ENCODE measurements at places on chromosomes 7 and 10.

GRCh38 chr10:73113551-73113950 is 3.3 kb downstream of the NUDT13 start:
- DNase-seq = no peak

GRCh38 chr7:127419196-127419595 is 26.7 kb upstream of the ZNF800 start:
- no peak for DNase-seq

DNA sequence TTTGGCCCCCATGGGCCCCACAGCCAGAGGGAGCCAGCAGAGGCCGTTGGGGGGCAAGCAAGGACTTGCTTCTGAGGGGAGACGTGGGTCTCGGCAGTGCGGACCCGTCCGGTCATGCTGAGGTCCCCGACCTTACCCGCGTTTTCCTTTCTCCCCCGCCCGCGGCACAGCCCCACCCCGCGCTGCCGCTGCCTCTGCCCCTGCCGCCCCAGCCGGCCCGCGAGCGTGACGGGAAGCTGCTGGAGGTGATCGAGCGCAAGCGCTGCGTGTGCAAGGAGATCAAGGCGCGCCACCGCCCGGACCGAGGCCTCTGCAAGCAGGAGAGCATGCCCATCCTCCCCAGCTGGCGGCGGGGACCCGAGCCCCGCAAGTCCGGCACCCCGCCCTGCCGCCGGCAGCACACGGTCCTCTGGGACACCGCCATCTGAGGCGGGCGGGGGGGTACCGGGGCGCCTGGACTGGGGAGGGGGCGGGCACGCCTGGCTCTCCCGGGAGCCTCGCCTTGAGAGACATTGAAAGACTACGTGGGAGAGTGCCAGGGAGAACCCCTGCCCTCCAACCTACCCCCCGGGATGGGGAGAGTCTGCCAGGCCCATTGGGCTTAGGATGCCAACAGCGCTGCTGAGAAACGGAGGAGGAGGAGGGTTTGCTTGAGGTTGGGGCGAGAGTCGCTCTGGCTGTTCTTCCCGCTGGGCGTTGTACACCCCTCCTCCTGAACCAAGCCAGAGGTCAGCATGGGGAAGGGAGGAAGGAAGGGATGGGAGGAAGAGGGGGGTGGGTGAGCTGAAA is 9.9 kb downstream of the NYAP1 start:
- no peak for DNase-seq

- DNase-seq = no peak
These were observed 16.1 kb downstream of the MUC17 start for GRCh38 chr7:101035941-101036340.

DNA sequence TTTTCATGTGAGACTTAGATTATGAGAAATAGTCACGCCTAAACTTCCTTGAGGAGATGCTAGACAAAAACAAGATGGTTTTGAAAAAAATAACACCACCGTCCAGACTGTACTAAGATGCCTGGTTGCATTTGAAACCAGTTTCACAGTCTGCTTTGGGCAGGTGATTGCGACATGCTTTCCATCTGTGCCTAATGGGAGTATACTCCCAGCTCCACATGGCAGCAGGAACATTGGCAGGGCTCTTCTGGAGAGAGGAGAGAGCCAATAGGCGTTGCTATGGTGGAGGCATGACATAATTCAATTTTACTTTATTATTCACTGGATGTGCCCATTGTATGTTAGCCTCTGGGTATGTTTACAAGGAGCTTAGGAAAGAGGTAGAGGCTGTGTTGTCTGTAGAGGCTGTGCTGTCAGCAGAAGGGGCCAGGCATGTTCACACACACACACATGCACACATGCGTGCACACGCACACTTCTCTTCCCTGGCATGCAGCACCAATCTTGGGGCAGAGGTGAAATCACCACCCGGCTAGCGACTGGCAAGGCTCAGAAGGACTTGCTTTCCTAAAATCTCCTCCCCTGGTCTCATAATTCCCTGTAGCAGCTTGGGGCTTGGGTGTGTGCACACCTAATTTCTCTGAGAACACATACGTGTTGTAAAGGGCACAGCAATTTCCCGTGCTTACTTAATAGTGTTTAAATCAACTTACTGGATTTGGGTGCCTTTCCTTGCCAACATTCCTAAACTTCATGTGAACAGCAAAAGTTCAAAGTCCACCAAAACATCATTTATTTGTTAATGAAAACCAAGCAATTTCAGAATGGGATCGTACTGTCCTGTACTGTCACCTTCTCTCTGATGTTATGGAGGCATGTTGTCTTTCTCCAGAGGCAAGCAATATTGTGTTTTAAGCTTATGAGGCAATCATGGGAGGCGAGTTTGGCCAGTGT is 162.1 kb downstream of the TCF7L2 start:
- no peak for DNase-seq

DNA sequence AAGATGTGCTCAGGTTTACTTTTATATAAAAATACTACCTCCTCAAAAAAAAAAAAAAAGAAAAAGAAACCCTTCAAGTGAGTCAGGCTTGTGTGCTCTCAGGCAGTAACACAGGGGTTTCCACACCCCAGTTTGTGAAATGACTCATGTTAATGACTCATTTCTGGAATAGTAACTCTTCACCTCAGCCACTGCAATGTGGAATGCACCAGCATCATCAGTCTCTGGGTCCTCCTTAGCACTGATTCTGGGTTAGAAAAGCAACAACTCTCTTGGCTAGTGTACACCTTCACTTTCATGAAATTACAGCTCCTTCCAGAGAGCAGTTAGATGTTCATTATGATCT is 110.6 kb downstream of the EMX2 start:
- no peak for DNase-seq

- no peak for DNase-seq
These were observed 3.4 kb downstream of the HOXA10 start for GRCh38 chr7:27170426-27171324.

DNA sequence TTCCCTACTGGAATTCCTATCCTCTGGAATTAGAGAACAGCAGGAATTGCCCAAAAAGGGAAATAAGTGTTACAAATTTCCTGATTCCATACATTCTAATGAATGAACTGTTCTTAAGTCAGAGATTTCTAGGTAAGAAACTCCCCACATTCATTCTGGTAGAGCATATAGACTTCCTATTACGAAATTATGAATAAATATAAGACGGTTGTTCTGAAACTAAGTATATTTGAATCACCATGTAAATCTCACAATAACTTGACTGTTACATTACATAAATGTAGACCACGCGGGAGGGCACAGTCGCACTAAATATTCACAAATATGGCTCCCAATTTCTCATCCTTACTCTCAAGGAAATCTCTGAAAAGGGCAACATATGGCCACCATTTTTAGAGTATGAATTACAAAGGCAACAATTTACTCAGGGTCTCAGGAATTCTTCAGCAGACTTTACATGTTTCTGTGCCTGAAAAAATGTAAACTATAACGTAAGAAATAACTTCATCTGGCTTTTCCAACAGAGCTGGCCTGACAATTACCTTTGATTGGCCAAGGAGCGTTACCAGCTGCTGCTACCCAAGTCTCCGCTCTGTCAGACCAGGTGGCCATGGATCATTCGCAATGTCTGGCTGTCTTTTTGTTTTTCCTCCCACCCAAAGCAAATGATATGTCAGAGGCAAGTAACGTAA is 115.8 kb downstream of the MPP7 start:
- no peak for DNase-seq

GRCh38 chr10:68628576-68629127 is 68.5 kb downstream of the TET1 start:
- peak; percentile 45 for DNase-seq

DNA sequence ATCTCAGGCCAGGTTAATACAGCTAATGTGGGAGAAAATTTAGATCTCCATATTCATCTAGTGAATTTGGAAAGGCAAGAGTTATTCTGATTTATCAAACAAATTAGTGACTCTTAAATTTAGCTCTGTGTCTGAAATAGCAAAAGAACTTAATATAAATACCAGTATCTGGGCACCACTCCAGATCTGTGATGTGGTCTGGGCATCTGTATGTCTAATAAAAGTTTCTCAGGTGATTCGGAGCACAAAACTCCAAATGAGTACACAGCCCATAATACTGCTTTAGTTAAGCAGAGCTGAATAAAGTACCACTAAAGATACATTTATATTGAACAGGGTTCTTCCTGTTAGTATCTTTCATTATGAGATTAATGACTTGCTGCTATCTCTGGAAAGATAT is 261.4 kb downstream of the BAMBI start:
- no peak for DNase-seq

- no peak for DNase-seq
These were observed 6.9 kb downstream of the PDGFA start for GRCh38 chr7:512541-513311.

DNA sequence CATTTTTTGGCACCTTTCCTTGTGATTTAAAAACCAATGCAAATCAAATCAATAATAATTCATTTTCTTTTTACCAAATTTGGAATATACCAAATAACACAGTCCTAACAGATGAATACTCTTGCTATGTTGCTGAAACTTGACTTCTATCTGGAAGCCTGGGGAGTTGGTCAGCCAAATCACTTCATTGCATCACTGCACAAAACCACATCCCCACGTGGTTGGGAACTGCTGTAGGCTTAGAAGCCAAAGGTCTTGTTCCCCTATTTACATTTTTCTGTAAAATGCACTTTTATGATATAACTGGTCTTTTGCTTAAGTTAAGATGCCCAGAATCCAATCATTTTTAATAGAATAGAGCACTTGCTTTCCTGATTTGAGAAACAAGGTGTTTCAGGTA is 15.2 kb downstream of the GPR85 start:
- DNase-seq = no peak

- no peak for DNase-seq
These were observed 786.7 kb downstream of the NRG3 start for GRCh38 chr10:82661701-82662100.

DNA sequence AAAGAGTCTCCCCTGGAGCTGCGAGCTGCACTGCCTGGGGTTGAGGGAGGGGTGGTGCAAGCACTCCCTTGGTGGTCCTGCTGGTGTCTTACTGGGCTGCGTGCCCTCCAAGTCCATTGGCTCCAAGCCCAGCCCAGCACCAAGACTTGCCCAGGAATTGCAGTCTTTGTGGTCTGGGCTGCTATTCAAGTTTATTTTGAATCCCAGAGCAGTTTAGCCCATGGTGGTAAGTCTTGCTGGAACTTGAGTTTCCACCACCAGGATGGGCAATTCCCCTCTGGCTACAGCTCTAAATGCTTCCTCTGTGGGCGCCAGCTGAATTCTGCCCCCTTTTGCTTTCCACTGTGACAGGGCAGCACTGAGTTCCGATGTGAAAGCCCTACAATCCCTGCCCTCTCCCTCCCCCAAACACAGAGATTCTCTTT is 25.1 kb downstream of the GALNT11 start:
- no peak for DNase-seq

- no peak for DNase-seq
These were observed 4.8 kb downstream of the ANK3 start for GRCh38 chr10:60384708-60385398.

GRCh38 chr10:56123247-56123646 is 237.8 kb downstream of the ZWINT start:
- DNase-seq = no peak

GRCh38 chr10:36712695-36713094 is 412.7 kb upstream of the ANKRD30A start:
- DNase-seq = no peak

DNA sequence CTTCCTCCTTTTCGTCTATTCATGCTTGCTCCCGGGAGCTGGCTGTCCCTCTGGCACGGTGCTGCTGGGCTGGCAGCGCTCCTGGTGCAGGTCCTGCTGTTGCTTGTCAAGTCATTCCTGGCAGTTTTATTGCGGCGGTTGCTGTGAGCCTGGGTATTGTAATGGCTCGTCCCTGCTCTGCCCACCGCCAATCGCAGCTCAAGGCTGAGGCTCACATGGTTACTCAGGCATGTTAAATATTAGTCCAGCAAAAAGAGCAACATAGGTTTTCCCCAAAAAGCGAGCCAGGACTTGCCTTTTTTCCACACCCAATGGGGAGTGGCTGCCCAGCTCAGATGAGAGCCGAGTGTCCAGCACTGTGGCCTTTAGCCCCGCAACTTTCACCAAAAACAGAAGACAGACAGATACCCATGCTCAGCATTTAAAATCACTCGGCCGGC is 492.9 kb upstream of the FOXK1 start:
- no peak for DNase-seq

- no peak for DNase-seq
These were observed 86.2 kb downstream of the HIBADH start for GRCh38 chr7:27576360-27576944.

GRCh38 chr7:153934629-153935028 is 117.6 kb upstream of the DPP6 start:
- no peak for DNase-seq

DNA sequence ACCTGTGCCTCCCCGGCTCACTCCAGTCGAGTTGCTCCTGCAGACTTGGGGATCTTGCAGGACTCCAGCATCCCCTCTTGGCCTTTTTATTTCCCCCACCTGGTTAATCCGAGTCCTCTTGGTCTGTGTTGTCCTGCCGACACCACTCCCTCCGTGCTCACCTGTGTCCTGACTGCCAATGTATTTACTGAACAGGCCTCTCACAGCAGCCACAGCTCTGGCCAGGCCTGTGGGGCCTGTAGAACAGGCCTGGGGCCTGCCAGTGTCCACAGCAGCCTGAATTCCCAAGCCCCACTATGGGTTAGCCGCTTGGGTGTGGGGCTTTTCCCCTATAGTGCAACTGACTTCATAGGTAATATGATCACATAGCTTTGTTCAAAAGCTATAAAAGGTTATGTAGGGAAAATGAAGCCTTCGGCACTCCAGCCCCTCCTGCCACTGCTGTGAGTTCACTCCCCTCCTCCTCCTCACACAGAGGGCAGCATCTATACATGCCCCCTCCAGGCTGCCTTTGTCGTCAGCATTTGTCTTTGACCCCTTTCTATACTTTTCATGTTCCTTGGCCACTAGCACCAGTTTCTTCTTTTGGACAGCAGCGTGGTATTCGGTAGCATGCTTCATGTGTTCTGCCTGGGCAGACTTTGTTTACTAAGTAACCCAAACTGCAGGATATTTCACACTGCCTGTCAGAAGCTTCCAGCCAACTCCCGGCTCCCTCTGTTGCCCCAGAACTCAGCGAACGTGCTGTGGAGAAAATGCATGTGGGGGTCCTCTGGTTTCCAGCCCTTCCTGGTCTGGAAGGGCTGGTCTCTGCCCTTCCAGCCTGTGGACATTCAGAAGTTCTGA is 46.1 kb downstream of the ZNF467 start:
- DNase-seq = no peak

DNA sequence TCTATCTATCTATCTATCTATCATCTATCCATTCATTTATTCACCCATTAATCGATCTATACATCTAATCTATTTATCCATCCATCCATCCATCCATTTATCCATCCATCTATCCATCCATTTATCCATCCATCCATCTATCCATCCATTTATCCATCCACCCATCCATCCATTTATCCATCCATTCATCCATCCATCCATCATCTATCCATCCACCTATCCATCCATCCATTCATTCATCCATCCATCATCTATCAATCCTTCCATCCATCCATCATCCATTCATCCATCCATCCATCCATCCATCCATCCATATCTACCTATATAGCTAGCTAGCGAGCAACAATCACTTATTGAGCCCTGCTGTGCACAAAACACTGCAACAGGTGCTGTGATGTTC is 953.1 kb upstream of the ZNF722 start:
- DNase-seq = no peak

GRCh38 chr10:91164520-91165065 is 55.9 kb upstream of the PCGF5 start:
- no peak for DNase-seq

GRCh38 chr10:7357193-7357592 is 53.6 kb downstream of the SFMBT2 start:
- no peak for DNase-seq
